ENCODE measurements at places on chromosomes 2 and 18.

- no peak for DNase-seq
Observed at GRCh38 chr2:147491506-147491905, 353.3 kb upstream of the ACVR2A start.

GRCh38 chr18:44922968-44923367 is 242.3 kb downstream of the SETBP1 start:
- DNase-seq, result no peak

- DNase-seq, result no peak
Observed at GRCh38 chr2:238274152-238274865, 14.1 kb downstream of the PER2 start.

DNA sequence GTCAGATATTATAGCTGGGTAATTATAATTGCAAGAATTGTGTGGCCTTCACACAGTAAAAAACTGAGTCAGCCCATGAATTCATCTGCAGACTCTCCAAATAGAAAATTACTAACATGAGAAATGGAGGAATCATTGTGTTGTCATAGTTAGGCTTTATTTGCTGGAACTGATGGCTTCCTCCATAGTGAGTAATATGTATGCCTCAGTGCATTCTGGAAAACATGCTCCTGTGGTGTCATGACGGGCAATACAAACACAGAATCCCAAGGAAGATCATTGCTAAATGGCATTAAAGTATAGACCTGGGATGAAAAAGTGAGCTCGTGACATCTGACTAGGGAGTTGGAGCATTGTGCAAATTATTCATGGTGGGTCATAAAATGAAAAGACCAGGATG is 23.6 kb upstream of the NMS start:
- no peak for DNase-seq

DNA sequence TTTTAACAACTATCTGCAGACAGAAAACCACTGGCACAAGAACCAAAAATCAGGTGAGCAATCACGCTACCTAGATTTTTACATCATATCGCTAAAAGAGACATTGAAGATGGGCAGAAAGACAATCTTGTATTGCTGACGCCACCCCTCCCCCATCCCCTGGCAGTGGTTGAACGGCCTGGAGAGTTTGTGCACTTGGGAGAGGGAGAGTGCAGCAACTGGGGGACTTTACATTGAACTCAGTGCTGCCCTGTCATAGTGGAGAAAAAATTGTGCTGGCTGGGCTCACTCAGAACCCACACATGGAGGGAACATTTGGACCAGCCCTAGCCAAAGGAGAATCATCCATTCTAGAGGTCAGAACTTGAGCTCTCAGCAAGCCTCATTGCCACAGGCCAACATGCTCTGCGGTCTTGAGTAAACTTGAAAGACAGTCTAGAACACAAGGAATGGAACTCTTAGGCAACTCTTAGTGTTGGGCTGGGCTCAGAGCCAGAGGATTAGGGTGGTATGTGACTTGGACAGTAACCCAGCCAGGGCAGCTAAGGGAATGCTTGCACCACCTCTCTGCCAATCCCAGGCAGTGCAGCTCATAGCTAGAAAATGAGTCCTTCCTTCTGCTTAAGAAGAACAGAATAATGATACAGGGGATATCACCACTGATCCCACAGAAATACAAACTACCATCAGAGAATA is 220.0 kb upstream of the CYP26B1 start:
- peak; percentile 95 for DNase-seq

DNA sequence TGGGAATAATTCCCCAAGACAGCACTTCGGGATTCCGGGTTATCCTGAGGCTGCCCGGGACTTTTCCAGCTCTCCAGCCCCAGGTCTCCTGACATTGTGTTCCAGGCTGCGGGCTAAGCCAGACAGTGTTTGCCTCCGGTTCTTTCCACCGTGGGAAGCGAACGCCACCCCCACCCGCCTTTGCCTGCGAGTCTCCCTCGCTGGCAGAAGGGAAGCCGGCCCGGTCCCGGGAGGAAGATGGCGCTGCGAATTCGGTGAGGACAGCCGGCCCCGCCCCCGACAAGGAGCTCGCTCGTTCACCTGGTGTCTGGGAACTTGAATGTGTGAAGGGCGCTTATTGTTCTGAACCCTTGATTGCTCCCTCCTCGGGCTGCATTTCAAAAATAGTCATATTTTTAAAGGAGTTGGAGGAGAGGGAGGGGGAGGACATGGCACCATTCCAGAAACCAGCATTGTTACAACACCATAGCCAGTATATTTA is 2.9 kb downstream of the LRATD1 start:
- DNase-seq, result peak; percentile 54

DNA sequence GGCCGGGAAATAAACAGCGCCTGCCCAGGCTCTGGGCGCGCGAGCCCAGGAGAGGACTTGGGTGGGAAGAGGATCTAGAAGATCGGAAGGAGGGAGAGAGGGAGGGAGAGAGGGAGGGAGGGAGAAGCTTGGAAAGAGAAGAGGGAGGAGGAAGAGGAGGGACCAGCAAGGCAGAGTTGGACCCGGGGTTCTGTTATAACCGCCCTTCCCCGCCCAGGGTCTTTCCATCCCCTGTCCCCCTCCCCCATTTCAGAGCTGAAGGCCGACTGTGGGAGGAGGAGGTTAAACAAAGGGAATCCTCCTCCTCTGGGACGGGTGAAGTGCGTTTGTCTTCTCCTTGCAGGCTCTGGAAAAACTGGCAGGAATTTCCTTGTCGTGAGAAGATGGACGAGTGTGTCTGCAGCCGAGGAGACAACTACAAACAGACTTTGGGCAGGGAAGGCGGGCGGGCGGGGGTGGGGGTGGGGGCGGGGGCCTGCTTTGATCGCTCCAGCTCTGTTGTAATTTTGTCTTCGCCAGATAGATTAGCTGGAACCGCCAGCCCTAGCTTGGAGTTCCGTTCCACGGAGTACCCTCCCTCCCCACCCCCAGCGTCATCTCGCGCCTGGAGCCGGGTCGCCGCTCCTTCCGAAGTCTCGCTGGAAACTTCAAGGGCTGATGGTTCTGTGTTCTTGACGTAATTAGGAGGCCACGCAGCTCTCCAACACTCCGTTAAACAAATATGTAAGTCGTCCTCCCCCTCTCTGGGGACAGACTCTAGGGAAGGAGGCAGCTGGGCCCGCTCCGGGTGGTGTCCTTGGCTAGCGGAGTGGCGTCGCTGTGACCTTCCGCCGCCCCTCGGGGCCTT is 6.4 kb upstream of the SP9 start:
- peak; percentile 49 for DNase-seq

DNA sequence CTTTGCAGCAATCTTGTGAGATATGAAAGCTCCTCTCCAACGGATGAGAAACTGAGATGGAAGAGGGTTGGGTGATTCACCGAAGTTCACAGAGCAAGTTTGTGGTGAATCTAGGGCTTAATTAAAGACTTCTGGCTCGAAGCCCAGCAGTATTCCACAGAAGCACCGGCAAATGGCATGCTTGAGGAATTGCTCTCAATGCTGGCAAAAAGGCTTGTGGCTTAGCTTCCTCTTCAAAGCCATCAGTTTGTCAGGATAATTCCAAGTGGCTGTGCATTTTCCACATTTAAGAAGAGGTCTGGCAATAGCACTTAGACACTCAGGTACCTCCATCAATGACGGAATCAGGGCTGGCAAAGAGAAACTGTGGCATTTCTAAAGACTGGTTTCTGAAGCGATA is 98.7 kb upstream of the SLC66A3 start:
- peak; percentile 89 for DNase-seq

GRCh38 chr2:3463186-3463835 is 56.0 kb downstream of the ADI1 start:
- DNase-seq, result no peak

DNA sequence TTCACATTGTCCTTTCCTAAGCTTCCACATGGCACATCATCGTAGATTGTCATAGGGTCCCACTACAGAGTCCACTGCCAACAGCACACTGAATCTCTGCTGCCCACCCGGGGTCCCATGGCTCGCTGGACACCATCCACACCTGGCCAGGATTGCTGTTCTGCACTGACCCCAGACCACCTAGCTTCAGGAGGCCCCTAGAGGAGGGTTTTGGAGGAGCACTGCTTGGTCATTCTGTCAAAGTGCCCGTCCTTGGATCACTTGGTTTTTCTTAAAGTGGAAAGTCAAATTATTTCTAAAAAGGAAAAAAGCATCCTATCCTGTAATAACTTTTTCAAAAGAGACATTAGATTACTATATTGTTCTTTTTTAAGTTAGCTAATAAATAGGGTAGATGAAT is 59.0 kb downstream of the CHRNA1 start:
- DNase-seq, result no peak

DNA sequence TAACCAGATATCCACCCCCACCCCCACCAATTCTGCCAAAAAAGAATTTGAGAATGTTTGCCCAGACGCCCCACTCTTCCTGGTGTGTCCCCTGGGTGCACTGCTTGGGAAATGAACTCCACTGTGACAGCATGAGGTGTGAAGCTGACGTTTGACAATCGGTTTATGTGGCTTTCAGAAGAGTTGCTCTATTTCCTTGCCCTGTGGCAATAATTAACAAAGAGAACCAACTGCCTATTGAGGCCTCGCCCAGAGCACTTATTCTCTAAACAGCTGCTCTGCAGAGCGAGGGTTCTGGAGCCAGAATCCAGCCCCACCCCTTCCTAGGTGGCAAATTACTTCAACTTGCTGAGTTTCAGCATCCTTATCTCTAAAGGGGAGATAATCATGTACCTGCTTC is 115.8 kb upstream of the SIX3 start:
- DNase-seq, result no peak

GRCh38 chr2:64062840-64063239 is 43.6 kb upstream of the VPS54 start:
- DNase-seq, result peak; percentile 45

DNA sequence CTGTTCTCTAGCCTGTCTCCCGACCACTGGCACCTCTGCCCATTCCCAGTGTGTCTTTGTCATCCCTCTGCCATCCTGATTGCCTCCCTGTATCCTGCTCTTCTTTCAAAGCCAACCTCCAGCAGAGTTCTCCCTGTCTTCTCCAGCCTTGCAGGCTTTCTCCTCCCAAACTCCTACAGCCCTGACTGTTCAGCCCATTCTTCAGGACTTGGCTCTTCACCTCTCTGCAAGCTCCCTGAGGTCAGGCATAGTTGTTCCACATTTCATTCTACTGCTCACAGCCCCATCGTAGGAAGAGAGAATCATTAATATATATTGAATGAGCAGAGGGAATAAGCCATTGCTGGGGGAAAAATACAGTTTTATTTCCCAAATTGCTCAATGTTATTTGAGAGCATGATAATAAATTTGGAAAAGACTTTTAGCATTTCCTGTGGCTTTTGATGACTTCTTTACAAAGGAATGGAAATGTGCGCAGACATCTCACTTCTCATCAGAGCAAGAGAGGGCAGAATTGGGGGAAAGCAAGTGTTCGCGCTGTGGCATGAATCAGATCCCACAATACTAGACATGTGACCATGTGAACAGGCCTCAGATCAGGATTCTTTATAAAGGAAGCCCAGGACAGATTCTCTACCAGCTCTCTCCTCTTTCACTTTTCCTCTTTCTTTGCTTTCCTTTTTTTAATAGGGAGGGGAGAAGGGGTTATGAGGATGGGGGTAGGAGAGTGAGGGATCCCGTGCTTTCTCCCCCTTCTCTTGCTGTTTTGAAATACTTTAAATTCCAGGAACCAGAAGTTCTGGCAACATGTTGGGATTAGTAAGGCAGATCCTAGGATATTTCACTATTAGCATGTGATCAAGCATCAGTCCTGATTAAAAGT is 37.4 kb downstream of the EPAS1 start:
- DNase-seq, result peak; percentile 97

GRCh38 chr2:209917154-209917771 is 85.2 kb upstream of the RPE start:
- no peak for DNase-seq

GRCh38 chr2:197713271-197713670 is 8.1 kb downstream of the MARS2 start:
- no peak for DNase-seq

- no peak for DNase-seq
Observed at GRCh38 chr2:70133491-70134322, 46.4 kb downstream of the PCBP1 start.

GRCh38 chr2:132562245-132562644 is 107.8 kb downstream of the LYPD1 start:
- DNase-seq, result peak; percentile 4

DNA sequence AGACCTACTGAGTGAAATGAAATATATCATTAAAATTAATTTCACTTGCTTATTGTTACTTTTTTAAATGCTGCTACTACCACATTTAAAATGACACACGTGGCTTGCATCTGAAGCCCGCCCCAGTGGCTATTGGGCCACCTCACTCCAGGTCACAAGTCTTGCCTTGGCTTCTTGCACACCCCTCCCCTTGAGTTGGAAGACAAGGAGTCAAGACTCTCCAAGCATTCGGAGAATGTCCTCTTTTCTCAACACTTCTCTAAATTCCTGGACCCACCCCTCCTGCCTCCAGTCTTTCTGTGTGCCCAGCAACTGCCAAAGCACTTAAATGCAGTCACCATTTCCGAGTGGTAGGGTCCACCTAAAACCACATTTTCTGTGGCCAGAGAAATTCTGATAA is 73.4 kb downstream of the ZBTB7C start:
- DNase-seq, result no peak

DNA sequence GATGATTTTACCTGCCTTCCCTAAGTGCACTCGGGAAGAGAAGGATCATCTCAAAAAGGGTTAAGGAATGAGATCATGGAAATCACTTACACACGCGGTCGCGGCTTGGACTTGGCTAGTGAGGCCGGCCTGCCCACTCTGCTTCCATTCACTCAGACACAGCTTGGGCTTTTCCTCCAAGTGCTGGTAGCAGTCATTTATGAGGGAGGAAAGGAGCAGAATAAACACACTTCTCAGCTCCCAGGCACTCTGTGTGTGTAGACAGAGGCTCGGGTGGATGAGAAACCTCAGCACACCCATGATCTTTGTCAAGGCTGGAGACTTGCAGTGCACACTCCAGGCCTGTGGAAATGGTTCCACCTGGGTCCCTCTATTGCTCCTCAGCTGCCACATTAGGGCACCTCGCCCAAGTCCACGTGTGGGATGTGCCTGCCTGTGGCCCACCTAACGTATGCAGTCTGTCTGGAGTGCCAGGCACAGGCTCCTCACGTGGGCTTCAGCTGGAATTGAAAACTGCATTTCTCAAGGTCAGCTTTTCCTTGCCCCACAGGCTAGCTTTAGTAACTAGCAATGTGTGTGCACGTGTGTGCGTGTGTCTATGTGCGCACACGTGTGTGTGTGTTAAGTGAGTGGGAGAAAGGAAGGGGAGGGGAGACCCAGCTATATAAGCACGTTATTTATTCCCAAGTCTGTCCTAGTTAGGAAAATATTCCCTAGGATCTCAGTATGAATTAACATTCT is 288.4 kb downstream of the SOX11 start:
- DNase-seq, result no peak

Data from fibroblast of skin of scalp (primary cell).